SW480 (cell line): ENCODE measurements at places on chromosomes 2 and 18.

- no peak for DNase-seq
These were observed 24.0 kb upstream of the MAP3K20 start for GRCh38 chr2:173051463-173052215.

DNA sequence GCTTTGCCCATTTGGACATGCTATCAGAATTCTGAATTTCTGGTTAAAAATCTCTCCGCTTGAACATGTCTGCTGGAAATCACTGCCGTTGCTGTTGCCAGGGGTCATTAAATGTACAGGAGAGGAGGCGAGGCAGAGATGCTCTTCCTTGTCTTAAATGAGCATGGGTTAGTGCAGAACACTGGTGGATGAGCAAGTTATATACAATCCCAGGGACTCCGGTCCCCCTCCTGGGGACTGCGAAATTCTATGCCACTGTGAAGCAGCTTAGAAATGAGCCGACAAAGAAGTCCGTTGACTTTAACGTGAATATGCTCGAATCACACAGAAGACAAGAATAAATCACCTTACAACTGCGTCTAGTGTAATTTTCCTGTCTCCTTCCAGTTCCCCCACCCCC lies 95.1 kb upstream of the KLHL14 start:
- no peak for DNase-seq

GRCh38 chr2:46462936-46463335 lies 16.4 kb upstream of the TMEM247 start:
- DNase-seq = no peak

GRCh38 chr2:4020153-4020552 lies 316.8 kb downstream of the DCDC2C start:
- DNase-seq = peak; percentile 19

GRCh38 chr18:46333431-46334135 lies 229.4 kb downstream of the HAUS1 start:
- DNase-seq = no peak

GRCh38 chr2:159910951-159911350 lies 112.9 kb upstream of the CD302 start:
- no peak for DNase-seq

DNA sequence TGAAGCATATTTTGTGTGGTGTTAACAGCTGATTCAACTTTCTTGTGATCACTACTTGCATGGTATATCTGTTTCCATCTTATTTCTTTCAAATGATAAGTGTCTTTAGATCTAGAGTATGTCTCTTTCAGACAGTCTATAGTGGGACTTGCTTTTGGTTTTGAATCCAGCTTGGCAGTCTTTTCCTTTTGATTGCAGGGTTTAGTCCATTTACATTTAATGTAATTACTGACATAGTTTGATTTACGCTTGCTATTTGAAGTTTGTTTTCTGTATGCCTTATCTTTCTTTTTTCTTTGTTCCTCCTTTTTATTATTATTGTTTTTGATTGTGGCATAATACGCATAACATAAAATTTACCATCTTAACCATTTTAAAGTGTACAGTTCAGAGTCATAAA lies 9.2 kb upstream of the RALBP1 start:
- no peak for DNase-seq

DNA sequence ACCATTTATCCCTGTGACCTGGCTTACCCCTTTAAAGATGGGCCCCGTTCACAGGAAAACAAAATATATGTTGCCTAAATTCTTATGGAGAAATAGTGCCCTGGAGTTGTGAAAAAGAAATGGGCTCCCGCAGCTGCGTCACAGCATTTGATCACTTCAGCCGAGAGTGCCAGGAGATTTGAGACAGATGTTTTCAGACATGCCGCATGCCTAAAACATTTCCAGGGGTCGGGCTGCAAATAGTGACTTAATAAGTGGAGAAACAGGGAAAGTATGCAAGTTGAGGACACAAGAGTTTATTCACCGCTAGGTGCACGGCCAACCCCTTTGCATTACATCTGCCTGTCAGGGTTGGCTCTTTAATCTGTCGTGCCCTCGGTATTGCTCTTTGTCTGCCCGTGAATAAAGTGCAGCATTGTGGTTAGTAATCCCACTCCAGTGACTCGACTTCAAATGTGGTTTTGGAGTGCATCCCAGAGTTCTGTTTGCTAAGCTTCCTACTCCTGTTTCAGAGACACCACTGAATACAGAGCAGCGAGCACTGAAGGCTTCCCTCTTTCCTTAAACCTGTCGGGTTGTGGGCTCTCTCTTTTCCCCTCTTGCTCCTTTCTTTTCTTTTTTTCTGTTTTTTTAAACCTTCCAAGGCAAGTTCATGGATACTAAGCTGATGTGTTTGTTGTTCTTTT lies 187.5 kb downstream of the LTBP1 start:
- peak; percentile 85 for DNase-seq

- DNase-seq = no peak
These were observed 15.4 kb upstream of the GLI2 start for GRCh38 chr2:120720231-120720630.

DNA sequence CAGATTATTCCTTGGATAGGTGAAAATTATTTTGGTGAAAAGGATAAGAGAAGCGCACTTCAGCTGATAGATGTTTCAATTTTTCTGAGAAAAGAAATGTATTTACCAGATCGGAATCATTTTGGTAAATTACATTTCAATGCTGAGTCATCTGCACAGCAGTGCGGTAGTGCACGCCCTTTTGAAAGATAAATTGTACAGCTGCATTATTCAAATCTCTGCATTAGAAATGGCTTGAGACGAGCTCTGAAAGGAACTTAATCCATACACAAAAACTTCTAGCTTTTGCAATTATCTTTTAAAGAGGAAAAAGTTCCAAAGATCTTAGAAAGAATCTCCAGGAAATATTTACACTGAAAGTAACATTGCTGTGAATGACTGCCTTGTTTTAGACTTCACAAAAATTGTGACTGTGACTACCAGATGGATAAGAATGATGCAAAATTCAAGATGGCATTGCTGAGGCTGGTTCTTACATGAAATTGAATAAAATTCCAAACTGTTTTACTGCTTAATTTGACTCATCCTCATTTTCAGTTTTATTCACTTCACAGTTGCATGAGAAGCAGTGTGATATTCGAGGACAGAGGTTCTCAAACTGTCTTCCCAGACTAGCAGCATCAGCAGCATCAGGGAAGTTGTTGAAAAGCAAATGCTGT lies 161.7 kb downstream of the RND3 start:
- no peak for DNase-seq

GRCh38 chr2:168494190-168494711 lies 38.2 kb downstream of the CERS6 start:
- DNase-seq = no peak

DNA sequence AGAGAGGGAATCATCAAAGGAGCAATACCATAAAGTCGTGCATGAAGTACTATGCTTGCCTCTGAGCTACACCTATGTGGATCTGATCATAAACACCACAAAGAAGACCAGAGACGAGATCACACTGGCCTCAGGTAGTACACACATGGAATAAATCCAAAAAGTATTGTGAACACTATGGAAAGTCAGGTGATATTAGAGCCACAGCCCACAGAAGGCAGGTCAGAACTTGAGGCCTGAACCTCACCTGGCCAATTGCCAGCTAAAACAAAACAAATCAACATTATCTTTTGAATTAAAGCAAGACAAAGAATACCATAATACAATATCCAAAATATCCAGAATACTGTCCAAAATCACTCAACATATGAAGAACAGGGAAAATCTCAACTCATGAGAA lies 371.1 kb downstream of the NCKAP5 start:
- DNase-seq = no peak

DNA sequence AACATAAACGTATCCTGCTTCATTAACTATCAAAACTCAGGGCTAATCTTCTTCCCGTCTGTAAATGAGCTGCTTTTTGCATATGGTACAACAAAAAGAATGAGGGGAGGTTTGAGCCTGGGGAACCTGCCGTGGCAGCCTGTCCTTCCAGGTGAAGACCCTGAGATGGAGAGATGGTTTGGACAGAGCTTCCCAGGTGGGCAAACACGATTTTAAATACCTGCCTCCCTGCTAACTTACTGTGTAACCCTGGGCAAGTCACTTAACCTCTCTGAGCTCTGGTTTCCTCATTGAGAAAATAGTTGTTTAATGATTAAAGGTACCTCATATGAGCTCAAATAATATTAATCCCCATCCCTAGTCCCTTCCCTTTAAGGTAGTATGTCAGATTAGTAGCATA lies 9.0 kb downstream of the EMX1 start:
- no peak for DNase-seq

DNA sequence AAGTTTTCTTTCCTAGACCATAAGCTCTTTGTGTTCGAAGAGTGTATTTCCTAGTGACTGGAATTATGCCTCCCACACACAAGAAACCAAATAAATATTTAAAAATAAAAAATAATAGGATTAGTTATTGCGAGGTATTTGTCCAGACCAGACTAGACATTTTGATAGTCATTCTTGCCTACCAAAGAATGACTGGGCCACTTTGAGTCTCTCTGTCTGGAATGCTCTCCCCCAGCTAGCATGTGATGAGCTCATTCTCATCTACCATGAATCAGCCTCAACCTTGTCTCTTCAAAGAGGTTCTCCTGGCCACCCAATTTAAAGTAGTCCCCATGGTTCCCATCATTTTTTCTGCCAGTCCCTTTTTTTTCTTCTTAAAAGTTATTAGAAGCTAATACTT lies 13.9 kb upstream of the DSC1 start:
- DNase-seq = no peak

DNA sequence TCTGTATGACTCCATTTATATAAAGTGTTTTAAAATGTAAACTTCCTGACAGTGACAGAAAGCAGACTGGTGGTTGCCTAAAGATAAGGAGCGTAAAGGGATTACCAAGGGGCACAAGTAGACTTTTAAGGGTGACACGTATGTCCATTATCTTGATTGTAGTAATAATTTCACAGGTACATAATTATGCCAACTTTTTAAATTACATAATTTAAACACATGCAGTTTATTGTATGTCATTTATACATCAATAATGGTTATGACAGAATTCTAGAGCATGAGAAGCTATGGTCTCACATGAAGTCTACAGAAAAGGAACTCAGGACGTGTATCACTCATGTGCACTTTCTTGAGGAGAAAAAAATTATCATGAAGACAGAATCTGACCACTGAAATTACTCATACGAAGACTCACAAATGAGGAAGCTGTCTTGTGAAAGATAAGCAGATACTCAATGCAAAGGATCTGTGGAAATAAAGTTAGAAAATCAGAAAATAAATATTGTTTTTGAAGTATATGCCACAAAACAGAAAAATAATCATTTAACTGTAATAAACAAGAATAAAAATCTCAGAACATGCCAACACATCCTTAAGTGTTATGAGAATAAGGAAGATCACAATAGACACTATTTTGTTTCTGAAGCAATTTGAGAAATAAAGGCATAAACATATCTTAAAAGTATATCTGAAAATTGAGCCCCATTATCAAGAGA lies 84.4 kb downstream of the TMEM131 start:
- no peak for DNase-seq

DNA sequence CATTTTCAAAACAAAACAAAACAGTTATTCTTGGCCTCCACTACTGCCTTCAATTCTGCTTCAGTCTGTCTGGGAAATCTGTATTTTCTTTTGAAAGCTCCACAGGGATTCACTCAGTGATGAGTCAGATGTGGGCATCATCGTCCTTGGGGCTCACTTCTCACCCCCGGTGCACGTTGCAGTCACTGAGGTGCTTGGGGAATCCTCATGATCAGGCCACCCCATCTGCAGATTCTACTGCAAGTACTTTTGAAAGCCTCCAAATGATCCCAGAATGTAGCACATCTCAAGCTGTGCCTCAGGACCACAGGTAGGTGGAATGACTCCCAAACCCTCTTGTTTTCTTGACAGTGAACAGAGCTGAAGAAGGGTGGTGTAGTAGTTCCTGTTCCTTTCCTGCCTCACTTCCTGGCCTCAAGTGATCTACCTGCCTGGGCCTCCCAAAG lies 34.3 kb downstream of the LPIN2 start:
- DNase-seq = no peak

DNA sequence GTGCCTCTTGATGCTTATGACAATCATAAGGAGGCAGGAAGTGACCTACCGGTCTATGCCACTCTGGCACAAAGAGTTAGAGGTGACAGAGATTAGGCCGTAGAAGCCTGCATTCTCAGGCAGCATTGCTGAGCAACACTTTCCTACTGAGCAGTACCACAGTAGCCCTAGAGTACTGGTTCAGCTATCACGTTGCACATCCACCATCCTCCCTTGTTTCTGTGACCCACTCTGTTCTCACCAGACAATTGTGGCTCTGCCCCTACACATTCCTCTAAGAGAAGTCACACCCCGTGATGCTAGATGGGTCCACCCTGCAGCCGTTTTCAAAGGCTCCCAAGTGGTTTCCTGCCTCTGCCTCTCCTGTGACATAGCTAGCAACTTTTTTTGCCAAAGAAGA lies 22.6 kb upstream of the SUCLG1 start:
- DNase-seq = peak; percentile 32

DNA sequence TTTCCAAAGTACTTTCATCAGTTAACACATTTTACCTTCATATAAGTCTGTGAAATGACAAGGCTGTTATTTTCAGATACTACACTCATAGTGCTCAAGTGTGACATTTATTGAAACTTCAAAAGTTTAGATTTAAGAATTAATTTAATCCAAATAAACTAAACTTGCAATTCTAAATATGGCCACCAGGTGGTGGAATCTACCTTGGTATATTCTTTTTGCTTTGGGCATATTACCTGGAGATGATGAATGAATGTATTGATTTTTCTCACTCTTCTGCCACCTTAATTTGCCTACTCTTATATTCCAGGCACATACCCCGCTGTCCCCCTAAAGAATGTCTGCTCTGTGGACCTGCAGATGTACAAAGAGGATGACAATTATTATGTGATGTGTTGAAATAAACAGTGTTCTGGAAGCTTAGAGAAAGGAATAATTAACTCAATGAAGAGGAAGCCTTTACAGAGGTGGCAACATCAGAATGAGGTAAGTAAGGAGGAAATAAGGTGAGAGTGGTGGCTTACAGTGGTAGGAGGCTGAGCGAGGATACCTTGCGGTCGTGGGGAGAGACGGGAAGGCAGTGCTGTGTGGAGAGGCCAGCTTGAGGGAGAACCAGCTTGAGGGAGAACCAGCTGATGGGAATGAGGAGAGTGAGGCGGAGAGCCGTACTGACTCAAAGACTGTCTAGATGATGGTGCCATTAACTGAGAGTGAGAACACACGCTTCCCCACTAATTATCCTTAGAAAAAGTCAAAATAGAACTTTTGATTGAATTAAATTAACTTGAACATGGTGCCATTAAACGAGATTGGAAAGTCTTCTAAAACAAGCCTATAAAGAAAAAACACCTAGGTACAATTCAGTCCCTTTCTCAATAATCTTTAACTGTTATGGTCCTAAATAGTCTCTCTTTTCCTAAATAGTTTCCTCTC lies 179.5 kb downstream of the CELF4 start:
- no peak for DNase-seq
